ENCODE measurements at places on chromosomes 12 and 14.

DNA sequence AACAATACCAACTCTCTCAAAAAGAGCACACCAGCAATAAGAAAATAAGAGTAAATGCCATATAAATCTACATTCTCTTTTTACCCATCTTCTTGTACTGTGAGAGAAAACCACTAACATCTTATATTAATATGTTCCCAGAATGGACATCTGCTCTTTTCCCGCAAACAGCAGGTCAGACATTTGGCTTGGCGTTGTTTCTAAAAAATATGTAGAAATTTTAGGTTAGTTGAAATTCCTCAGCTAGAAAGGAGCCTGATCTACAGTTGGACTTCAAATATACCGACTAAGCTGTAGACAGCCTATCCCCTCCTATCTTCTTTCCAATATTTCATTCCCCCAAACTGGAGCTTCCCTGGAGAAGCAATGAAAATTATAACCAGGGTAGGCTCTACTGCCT is 88.7 kb downstream of the PPP2R5E start:
- no peak for DNase-seq

DNA sequence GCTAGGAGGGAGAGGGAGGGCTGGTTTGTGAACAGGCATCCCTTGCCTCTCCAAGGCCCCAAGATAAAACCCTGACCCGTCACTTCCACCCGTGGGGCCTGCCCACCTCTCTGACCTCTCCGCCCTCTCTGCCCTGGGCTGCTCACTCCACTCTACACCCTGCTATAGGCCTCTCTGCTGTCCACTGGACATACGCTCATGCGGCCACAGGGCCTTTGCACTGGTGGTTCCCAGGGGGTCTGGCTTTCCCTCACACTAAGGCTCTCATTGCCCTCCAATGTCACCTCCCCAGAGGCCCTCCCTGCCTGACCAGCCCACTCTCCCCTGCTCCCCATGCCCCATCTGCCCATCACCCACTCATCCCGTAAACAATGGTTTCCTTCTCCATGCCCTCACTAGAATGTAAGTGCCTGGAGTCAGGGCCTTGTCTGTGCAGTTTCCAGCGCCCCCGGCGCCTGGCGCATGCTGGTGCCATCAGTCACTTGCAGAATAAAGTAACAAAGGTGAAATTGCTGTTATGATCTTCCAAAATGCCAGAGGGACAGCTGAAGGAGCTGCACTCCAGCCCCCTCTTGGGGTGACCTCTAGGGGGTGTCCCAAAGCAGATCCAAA is 73.6 kb downstream of the RFLNA start:
- no peak for DNase-seq

- no peak for DNase-seq
Observed at GRCh38 chr14:104865631-104866441, 768 bp downstream of the CEP170B start.

GRCh38 chr14:28651148-28651547 is 115.4 kb upstream of the FOXG1 start:
- no peak for DNase-seq

DNA sequence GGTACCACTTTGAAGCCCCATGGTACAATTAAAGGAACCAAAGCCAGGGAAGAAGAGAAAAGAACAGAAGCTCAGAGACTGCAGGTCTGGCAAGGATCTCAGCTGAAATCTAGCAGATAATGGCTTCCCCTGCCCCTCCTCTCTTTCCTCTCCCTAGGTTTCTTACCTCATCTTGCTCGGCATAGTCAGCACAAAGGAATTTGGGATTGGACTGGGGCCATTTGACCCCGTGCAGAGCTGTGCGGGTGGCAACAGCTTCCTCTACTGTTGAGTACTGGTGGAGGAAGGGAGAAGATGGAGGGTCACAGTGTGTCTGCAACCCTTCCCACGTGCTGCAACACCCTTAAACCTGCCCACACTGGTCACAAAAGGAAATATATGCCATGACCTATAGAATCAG is 4.7 kb upstream of the CDH24 start:
- DNase-seq = no peak

DNA sequence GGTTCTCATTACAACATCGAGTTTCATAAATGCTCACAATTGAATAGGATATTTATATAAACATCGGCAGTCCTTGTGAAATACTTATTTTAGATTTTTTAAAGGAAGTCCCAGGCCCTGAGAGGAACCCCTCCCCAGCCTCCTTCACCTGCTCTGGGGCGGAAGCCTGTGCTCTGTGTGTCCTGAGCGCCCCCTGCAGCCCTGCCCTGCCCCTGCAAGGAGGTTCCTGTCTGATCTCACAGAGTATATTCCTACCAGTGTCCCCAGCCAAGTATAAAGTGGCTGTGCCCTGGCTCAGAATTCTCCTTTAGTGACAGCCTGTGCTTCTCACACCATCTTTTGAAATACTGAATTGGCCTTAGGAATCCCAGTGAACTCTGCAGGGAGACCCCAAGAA is 659.5 kb downstream of the TMEM121 start:
- DNase-seq = no peak

GRCh38 chr12:14317362-14318146 is 47.9 kb upstream of the ATF7IP start:
- DNase-seq = no peak

- DNase-seq = no peak
Observed at GRCh38 chr14:27079716-27080115, 481.9 kb upstream of the NOVA1 start.

DNA sequence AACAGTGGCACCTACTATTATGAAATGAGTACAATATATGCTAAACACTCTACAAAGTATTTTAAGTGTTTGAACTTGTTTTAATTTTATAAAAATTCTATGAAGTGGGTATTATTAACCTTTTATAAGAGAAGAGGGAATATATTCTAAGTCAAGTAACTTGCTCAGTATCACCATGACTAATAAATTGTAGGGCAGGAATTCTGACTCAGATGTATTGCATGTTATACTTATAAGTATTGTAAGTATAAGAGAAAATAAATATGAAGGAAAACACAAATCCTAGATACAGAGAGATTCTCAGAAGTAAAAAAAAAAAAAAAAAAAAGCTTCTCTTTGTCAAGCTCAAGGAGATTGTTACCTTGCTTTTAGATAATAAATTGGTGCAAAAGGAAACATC is 893.2 kb downstream of the SLC16A7 start:
- no peak for DNase-seq

- no peak for DNase-seq
Observed at GRCh38 chr14:102277874-102278630, 26.9 kb downstream of the MOK start.

DNA sequence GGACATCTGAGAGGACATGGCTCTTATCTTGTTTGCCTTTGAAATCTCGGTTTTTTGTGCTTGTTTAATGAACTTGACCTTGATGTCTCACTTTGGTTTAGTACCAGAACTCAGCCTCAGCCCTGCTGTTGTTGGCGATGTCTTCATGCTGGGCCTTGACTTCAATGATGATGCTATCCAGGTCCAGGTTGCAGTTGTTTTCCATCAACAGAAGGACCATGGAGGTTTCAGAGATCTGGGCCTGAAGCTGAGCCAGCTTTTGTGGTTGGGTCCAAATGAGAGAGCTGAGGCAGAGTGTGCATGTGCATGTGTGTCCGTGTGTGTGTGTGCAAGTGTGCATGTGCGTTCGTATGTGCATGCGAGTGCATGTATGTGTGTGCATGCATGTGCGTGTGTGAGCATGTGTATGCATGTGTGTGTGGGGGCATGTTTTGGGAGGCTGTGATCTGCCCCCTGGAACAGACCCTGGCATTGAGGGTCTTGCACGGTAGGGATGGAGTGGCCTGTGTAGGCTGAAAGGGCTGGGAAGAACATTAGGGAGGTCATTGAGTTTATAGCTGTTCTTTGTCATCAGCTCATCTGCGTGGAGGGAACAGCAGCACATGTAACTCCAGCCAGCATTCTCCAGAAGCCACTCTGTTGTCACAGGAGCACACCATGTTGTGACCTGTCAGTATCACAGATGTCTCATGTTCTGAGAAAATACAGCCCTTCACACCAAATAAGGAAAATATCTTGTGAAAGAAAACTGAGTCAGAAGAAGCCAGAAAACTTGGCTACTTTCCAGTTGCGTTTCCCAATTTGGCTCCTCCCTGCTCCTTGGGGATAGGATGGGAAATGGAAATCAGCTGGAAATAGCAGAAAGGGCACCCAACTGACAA is 10.0 kb upstream of the KRT82 start:
- no peak for DNase-seq

DNA sequence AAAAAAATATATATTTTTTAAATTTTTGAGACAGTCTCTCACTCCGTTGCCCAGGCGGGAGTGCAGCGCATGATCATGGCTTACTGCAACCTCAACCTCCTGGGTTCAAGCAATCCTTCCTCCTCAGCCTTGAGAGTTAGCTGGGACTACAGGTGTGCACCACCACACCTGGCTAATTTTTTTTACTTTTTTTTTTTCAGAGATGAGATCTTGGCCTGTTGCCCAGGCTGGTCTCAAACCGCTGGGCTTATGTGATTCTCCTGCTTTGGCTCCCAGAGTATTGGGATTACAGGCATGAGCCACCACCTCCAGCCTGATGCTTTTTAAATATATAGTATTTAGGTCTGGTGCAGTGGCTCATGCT is 24.5 kb downstream of the MDM2 start:
- no peak for DNase-seq

DNA sequence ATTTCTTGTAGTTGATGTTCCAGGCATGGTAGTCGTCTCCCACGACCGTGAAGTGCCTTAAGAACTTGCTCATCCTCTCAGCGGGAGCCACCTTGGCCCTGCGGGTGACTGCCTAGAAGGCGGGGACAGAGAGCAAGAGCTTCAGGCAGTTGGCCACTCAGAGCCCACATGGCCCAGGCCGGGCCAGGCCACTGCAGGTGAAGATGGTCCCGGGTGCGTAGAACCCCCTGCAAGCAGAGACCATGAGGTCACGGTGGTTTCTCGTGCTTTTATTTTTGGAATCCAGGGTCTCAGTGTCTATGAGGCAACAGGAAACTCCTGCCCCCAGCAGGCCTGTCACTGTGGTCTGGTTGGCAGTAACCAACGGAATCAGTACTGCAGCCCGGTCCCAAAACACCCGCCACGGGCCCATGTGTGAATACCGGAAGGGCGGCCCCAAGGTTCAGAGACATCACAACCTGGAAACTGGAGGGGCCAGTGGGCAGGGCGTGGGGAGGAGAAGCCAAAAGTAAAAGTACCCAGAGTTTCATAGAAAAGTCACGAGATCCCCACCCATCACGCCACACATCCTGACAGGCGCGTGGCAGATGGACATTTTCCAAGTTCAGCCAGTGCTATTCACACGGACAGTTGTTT is 27.5 kb downstream of the HVCN1 start:
- no peak for DNase-seq

DNA sequence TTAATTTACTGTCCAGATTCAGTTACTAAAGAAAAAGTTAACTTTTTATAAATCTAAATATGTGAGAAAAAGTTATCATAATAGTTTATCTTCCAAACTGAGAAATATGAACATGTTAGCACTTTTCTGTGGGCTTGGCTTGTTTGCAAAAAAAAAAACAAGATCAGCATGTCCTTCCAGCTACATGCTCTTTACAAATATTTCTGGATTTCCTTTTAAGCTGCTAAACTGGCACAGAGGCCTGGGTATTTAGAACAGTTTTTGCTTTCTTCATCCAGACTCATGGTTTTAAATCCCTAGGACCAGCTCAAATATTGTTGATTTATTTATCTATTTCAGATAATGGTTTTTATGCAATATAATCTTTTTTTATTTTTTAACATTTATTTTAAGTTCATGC is 1444.5 kb upstream of the FLRT2 start:
- no peak for DNase-seq

DNA sequence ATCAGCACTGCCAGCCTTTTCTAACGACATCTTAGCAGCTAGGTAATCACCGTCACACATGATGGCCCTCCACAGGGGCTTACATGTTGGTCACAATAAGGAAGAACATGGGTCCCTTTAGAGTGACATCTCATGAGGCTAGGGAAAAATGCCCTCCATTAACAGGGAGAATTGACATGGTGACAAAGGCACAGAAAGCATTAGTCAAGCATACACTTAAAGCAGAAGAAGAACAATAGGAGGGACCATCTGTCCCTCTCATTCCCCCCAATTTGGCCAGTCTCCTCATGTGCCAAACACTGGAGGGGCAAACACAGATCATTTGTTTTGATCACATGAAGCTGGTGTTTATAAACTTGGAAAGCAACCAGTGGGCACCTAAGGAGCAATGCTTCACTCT is 78.0 kb downstream of the GRIP1 start:
- no peak for DNase-seq

DNA sequence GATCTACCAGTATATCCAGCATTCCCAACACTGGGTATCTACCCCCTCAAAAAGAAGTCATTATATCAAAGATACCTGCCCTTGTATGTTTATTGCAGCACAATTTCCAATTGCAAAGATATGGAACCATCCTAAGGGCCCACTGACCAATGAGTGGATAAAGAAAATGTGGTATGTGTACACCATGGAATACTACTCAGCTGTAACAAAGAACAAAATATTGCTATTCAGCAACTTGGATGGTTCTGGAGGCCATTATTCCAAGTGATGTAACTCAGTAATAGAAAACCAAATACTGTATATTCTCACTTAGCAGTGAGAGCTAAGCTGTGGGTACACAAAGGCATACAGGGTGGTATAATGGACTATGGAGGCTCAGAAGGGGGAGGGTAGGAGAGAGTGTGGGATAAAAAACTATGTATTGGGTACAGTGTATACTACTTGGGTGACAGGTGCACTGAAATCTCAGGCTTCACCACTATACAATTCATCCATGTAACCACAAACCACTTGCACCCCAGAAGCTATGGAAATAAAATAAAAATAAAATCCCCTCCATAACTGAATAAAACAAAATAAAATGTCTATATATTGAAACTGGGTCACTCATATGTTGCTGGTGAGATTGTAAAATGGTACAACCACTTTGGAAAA is 34.7 kb upstream of the STK38L start:
- DNase-seq = no peak

All from C1 segment of cervical spinal cord (tissue), 14 donors.